Stimulated activated CD4-positive, alpha-beta T cell treated with anti-CD3 and anti-CD28 coated beads, Interleukin-4, amount 100 ng/mL, for 24 hours (primary cell): ENCODE measurements at places on chromosomes 16 and 17.
A peak's percentile ranks its signal among the peaks of the same experiment; 100 is the strongest.

DNA sequence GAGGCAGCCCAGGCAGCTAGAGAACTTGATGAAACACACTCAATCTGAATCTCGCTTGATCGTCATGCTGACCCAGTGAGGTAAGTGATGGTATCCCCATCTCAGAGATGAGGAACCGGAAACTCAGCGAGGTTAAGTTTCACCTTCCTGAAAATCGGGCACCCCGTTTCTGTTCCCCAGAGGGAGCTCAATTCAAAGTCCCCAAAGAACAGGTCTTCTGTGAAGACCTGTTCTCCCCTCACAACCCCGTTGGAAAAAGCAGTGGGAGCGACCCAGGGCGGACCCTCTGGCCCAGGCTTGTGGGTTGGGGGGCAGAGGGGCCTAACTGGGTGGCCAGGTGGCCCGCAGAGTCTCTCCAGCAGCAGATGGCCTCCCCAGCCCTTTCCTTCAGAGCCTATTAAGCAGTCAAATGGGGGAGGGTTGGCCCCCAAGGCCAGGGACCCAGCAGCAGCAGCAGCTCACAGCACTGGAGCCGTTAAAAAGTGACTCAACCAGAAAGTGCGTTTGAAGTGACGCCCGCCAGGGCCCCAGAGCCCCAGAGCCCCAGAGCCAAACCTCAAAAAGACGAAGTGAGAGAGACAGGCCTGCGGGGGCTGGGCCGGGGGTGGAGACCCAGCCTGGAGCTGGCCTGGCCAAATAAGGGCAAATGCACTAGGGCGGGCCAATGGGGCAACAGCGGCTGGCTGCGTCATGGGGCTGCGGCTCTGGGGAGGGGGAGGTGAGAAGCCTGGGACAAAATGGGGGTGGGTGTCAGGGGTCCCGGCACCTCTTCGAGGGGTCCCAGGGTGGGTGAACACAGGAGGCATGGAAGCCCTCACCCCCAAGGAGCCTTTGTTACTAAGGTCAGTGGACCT, 9.2 kb upstream of the TSPOAP1 start:
- DNase-seq: peak; percentile 95

DNA sequence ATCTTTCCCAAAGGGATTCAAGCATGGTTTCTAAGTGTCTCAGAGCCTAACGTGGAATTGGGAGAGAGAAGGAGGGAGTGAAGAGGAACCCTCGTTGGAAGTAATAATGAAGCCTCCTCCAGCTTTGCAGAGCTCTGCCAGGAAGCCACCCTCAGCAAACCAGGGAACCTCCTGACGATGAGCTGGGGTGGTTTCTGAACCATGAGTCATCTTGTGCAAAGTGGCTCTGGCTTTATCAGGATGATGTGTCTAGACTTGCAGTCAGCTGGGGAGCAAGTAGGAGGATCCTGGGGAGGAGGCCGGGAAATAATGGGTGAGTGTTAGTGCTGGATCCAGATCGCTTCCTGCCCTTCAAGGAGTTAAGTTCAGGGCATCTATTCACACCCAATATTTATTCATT, 191.7 kb upstream of the RBFOX1 start:
- no peak for DNase-seq

GRCh38 chr16:51577621-51578303, 426.7 kb upstream of the SALL1 start:
- no peak for DNase-seq

- no peak for DNase-seq
These were observed 42.0 kb upstream of the KSR1 start for GRCh38 chr17:27414271-27414670.
